ENCODE measurements at places on chromosomes 12 and 14.
A peak's percentile ranks its signal among the peaks of the same experiment; 100 is the strongest.

- no peak for DNase-seq
Observed at GRCh38 chr14:76695263-76695920, 65.9 kb upstream of the VASH1 start.

- no peak for DNase-seq
Observed at GRCh38 chr14:28012629-28013415, 753.8 kb upstream of the FOXG1 start.

DNA sequence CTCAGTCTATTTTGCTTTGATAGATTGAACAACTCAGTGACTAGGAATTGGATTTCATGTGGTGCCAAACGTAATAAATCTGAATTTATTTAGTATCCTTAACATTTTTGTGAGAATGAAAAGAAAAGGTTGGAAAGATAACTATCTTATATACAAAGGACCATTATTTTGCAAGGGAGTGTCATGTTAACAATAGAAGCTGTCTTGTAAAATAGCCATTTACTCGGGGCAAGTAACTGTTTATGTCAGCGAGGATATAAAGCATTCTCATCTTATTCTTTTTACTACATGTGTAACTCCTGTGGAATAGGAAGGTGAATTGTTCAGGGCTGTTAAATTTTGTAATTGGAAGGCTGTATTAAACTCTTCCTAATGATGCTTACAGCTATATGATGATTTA, 5.9 kb downstream of the RERGL start:
- DNase-seq: no peak

DNA sequence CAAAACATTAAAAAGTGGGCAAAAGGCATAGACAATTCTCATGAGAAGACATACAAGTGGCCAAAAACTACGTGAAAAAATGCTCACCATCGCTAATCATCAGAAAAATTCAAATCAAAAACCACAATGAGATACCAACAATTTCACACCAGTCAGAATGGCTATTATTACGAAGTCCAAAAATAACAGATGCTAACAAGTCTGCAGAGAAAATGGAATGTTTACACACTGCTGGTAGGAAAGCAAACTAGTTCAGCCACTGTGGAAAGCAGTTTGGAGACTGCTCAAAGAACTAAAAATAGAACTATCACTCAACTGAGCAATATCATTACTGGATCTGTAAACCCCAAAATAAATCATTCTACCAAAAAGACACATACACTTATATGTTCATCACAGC, 76.2 kb downstream of the PRKD1 start:
- DNase-seq: peak; percentile 40

DNA sequence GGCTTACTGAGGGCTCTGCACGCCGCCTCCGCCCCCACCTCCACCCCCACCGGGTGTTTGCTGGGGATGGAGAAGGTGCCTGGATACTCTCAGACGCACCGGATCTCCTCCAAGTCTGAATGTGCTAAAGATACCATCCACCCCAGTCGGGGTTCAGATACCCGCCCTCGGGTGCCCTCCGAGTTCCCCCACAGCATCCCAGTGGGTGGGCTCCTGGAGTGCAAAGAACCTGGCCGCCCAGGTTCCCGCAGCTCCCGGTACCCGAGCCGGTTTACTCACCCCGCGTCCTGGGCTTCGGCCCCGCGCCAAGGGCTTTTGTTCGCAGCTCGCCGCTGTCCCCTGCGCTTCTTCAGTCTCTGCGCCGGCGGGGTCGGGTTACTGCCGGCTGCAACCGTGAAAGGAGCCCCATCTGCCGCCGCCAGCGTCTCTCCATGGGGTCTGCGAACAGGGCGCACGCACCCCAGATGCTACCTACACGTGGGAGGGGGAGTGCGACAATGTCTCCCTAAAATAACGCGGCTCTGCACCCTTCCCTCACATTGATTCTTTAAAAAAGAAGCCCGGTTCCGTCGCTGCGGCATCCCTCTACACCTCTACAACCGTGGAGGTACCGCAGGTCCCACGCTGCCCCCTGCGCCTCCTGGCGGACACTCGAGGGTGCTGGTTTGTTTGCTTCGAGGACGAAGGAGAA, at the start of gene CCDC177:
TSS of gene CCDC177 (minus strand) at position 609 of the 691 bp plus-strand sequence. CDS start 1,249 bp downstream, outside the sequence.
- no peak for DNase-seq

DNA sequence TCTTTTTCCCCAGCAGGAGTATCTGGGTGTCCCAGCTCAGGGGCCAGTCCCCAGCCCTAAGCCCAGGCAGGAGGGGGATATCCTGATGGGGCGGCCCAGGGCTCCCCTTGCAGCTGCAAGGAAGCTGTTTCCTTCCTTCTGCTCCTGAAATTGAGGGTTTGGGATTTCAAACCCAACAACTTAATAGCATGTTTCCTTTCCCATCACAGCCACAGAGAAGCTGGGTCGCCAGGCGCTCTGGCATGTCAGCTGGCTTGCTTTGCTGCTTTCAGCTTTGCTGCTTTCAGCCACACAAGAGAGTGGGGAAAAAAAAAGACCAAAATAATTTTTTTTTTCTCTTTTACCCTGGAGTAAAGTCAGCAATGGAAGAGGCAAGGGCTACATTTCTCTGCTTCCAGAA, 30.0 kb downstream of the HVCN1 start:
- no peak for DNase-seq

DNA sequence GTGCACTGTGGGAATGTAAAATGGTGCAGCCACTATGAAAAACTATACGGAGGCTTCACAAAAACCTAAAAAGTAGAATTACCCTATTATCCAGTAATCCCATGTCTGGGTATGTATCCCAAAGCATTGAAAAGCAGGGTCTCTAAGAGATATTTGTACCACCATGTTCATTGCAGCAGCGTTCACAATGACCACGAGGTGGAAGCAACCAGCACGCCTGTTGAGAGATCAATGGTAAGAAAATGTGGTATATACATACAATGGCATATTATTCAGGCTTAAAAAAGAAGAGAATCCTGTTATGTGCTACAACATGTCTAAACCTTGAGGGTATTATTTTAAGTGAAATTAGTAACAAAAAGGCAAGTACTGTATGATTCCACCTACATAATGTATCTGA, 910 bp upstream of the NOPCHAP1 start:
- no peak for DNase-seq

GRCh38 chr14:30211326-30211725, 283.7 kb upstream of the PRKD1 start:
- DNase-seq: no peak

- DNase-seq: no peak
Observed at GRCh38 chr12:112170971-112171596, 45.7 kb downstream of the TRAFD1 start.

- DNase-seq: no peak
Observed at GRCh38 chr14:99015833-99016232, 256.2 kb downstream of the BCL11B start.

DNA sequence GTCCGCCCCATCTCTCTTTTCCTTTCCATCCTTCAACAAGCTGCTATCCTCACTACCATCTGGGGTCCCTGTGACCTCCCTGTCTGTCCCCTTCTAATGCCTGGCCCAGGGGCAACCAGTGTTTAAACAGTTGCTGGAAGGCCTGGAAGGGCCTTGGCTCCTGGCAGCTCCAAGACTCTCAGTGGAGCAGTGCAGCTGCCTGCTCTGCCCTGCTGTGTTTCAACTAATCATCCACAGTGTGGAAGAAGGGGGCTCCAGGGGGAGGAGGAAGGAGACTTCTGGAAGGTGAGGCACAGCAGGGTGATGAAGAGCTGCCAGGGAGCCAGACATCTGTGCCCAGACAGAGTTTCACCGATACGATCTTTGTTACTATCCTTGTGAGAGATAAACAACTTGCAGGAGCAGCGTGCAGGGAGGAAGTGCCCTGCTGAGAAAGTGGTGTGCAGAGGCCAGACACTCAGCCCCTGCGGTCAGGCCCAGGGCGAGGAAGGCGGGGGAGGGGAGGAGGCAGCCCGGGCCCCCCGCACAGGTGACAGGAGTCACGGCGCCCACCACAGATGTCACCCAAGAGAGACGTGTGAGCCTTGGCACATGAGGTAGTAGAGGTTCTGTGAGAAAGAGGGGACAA, 1061.8 kb downstream of the BCL11B start:
- DNase-seq: no peak

GRCh38 chr12:54383041-54383609, 1.4 kb downstream of the ZNF385A start:
- DNase-seq: peak; percentile 37

- DNase-seq: no peak
Observed at GRCh38 chr14:79011091-79011919, 841.1 kb downstream of the NRXN3 start.

DNA sequence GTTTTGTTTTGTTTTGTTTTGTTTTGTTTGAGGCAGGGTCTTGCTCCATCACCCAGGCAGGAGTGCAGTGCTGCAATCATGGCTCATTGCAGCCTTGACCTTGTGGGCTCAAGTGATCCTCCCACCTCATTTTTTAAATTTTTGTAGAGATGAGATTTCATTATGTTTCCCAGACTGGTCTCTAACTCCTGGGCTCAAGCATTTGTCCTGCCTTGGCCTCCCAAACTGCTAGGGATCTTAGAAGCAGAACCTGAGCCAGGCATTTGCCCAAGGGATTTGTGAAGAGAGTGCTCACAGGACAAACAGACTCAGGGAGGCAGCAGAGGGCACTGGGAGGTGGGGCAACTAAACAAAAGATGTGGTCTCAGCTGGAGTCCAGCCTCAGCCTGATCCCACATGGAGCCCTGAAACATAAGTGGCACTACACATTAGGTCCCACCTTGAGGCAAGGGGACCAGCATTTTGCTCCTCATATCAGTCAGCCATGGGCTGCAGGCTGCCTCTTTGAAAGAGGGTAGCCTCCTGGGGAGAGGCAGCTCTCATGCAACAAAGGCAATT, 86.2 kb upstream of the CMKLR1 start:
- no peak for DNase-seq

- DNase-seq: no peak
Observed at GRCh38 chr12:21265932-21266331, 68.8 kb downstream of the SLCO1A2 start.

GRCh38 chr14:61746881-61747280, 15.3 kb upstream of the SNAPC1 start:
- DNase-seq: no peak

GRCh38 chr12:64826234-64826633, 1.8 kb downstream of the TBC1D30 start:
- DNase-seq: no peak

GRCh38 chr14:65599375-65599774, 186.8 kb downstream of the FUT8 start:
- DNase-seq: peak; percentile 17

DNA sequence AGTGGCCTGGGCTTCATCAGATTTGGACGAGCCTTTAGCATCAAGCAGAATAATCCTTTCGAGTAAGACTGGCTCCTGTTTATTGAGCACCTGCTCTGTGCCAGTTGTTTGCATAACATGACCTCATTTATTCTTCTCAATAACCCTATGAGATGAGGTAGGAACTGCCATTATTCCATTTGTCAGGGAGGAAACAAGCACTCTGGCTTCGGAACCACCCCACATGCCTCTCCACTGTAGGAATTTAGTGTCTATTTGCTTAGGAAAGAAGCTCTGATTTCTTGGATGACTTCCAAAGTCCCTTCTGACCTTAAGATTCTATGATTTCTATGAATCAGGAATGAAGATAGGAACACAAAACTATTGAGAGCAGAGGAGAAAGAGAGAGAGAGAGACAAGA, 11.0 kb downstream of the SAMD4A start:
- no peak for DNase-seq

DNA sequence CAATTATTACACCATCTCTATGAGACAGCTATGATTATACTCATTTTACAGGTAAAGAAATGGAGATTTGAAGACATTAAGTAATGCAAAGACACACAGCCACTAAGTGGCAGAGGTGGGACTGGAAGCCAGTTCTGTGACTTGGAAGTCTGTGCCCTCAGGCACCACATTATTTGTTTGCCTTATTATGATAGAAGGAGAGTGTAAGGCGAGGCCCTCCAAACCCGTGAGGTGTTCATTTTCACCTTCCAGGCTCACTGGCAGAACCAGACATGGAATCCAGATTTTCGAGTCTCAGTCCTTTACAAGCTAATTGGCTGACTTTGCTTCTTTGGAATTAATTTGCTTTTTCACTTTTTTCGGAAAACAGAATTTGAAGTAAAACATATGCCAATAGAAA, 107.9 kb downstream of the CAND1 start:
- no peak for DNase-seq

DNA sequence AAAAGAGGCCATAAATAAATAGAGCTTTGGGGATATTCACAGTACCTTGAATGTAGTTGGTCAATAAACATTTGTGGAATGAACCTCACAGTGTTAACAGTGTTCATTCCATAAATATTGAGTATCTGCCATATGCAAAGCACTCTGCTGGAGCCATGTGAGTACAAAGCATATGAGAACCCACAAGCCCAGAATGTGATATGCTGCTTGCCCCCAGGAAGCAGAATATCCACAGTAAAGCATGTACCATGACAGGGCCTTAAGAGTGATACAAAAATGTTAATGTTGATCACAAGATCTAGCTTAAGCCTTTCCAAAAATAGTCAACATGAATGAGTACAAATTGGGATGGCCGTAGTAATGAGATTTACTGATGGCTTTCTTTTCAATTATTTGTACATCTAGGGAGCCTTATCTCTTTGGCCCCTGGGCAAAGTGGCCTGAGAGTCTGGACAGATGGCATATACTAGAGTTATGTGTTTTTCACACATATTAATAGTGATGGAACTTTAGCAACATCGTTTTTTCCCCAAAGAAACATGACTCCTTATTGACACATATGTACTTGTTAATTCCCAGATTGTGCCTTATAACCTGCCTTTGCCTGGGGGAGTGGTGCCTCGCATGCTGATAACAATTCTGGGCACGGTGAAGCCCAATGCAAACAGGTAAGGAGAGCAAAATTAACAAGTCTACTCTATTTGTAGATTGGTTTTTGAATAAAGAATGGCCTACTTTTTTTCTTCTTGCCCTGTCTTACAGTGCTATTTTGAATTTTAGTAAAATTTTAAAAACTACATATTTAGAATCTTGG, 10.9 kb downstream of the LGALS3 start:
- DNase-seq: no peak

- no peak for DNase-seq
Observed at GRCh38 chr14:96538990-96539317, 36.8 kb downstream of the PAPOLA start.

DNA sequence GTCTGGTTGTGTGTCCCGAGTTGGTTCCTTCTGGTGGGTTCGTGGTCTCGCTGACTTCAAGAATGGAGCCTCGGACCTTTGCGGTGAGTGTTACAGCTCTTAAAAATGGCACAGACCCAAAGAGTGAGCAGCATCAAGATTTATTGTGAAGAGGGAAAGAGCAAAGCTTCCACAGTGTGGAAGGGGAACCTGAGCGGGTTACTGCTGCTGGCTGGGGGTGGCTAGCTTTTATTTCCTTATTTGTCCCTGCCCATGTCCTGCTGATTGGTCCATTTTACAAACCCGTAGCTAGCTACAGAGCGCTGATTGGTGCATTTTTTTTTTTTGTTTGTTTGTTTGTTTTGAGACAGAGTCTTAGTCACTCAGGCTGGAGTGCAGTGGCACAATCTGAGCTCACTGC, 29.3 kb downstream of the FGF6 start:
- DNase-seq: no peak

All from fibroblast of skin of left biceps (primary cell).